Activated CD4-positive, alpha-beta T cell treated with anti-CD3 and anti-CD28 coated beads, Interleukin-2, amount 50 U/mL, for 24 hours (primary cell): ENCODE measurements at places on chromosomes 5 and 9.

- DNase-seq: no peak
Measured at GRCh38 chr5:78530342-78531096, 118.1 kb downstream of the LHFPL2 start.

GRCh38 chr5:163727028-163727427 lies 221.6 kb downstream of the MAT2B start:
- no peak for DNase-seq

GRCh38 chr9:14353222-14354056 lies 39.5 kb upstream of the NFIB start:
- DNase-seq: peak; percentile 70

- no peak for DNase-seq
Measured at GRCh38 chr5:107980923-107981692, 310.4 kb upstream of the EFNA5 start.

DNA sequence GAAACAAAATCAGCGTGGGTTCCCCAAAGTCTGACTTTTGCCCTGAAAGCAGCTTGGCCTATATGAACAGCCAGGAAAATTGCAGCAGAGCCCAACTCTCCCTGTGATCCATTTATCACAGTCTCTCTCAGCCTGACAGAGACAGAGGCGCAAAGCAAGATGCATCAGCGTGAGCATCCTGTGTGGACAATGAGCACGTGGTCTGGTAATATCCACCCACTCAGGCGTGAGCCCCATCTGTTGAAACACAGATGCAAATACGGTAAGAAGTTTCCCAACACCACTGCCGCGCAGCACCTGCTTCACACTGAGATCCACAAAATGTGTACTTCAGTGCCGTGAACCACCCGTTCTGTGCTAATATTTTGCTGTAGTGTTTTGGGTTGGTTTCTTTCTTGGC lies 114.6 kb downstream of the MRPL36 start:
- DNase-seq: no peak

GRCh38 chr5:44640945-44641456 lies 167.7 kb upstream of the MRPS30 start:
- DNase-seq: no peak

DNA sequence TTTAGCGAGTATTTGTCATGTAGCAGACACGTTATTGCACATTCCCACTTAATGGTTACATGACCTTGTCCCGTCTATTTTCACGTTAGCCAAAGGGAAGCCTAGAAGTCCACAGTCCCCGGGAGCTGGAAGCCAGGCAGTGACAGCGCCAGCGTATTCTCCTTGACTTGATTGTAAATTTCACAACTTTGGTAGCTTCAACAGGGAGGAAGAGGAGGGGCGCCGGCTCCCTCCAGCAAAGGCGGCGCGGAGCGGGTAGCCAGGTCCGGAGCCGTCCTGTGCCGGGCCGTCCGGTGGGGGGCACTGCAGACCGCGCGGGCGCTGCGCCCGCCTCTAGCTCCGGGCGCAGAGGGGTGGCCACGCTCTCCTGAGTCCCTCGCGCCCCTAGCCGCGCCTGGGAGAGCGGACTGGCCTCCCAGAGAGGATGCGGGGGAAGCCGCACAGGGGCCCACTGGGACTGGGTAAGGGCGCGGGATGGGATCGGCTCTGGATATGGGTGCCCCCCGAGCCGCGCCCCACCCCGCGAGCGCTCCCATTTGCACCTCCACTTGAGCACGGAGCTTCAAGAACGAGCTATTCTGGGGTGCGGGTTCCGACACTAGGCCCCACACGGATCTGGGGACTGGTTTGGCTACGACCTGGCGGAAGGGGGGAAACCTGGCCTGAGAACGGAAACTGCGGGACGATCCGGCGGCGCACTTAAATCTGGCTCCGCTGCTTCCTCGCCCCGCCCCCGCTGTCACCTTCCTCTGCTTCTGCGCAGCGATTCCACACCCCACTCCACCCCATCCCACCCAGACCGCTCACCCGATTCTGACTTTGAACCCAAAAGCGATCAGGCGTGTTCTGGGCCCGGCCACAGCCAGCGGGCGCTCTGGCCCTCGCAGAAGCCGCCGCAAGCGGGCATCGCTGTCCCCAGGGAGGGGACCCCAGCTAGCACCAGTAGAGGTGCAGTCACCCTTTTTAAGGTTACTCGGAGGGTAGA lies 23.8 kb downstream of the KLF4 start:
- DNase-seq: no peak

DNA sequence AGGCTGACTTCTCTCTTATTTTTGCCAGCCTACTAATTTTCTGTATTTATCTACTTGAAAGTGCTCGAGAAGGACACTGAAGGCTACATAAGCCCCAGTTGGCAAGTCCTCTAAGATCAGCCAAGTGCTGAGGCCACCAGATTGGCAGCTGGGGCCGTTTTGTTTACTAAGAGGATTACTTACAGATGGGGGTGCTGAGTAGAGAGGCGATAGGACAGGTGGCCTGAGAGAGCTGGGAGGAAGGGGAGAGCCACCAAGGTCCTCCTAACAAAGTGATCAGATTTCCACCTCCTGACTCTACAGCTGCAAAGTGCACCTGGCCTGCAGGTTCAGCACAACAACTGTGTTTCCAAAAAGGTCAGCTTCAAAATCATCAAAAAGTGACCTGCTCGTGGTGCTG lies 32.9 kb downstream of the FRMD3 start:
- DNase-seq: no peak

DNA sequence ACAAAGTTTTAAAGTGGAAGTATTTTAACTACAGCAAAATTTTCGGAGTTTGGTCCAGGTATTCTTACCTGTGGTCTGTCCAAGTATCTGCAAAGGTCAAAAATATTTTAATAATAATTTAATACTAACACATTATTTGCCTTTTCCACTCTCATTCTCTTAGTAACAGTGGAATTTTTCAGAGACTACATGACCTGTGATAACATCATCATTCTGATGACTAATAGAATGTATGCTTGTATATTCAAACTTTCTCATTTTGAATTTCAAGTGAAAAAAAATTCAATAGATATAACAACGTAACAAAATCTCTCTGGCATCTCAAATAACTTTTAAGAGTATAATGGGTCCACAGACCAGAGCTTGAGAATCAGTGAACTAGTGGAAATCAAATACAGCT lies 78.3 kb downstream of the FBXL17 start:
- no peak for DNase-seq

- DNase-seq: no peak
Measured at GRCh38 chr5:160479926-160480325, 58.3 kb downstream of the PTTG1 start.

- no peak for DNase-seq
Measured at GRCh38 chr9:71814226-71814625, 45.9 kb upstream of the CEMIP2 start.

GRCh38 chr9:19378164-19378563 lies 1.9 kb downstream of the RPS6 start:
- no peak for DNase-seq

GRCh38 chr5:149117970-149118369 lies 23.3 kb upstream of the ABLIM3 start:
- DNase-seq: no peak

GRCh38 chr5:141529873-141530272 lies 41.0 kb downstream of the PCDHGC5 start:
- DNase-seq: no peak

DNA sequence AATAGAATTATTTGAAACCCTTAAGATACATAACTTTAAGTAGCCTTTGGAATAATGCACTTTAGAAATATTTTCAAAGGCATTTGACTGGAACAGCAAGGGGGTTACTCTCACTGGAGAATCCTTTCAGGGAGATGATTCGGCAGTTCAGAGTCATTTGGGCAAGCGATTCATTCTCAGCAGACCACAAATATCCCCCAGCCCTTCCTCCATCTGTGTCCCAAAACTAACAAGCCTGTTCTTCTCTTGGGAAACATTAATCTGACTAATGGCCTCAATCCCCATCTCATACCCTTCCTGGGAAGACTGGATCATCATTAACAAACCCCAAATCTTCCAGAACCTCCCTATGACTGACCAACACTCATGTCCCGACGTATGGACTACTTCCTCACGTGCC lies 65.8 kb upstream of the S1PR3 start:
- no peak for DNase-seq
